CD4-positive, alpha-beta T cell treated with Interleukin-1 beta for 1 hour (primary cell): ENCODE measurements at places on chromosomes 6 and 20.

DNA sequence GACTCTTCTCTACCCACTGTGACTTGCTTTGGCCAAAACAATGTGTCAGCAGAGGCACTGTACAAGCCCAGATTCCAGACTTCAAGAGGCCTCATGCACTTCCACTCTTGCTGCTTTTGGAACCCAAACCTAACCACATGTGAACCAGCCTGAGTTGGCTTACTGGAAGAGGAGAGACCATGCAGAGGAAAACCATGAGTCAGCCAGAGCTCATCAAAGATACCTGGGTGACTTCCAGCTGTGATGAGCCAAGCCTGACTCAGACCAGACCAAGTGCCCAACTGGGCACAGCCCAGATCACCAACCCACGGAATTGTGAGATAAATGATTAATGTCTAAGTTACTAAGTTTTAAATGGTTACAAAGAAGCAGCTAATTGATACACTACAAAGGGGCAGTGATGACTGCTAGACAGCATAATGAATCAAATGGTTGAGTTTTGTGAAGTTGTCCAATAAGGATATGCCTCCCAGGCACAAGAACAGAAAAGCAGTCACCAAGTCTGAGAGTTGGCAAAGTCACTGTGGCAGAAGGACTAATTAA is 16.2 kb upstream of the BEND6 start:
- DNase-seq: no peak

GRCh38 chr6:25014369-25014768 is 78.6 kb upstream of the RIPOR2 start:
- no peak for DNase-seq

- no peak for DNase-seq
Observed at GRCh38 chr6:19632230-19632629, 204.9 kb upstream of the ID4 start.

DNA sequence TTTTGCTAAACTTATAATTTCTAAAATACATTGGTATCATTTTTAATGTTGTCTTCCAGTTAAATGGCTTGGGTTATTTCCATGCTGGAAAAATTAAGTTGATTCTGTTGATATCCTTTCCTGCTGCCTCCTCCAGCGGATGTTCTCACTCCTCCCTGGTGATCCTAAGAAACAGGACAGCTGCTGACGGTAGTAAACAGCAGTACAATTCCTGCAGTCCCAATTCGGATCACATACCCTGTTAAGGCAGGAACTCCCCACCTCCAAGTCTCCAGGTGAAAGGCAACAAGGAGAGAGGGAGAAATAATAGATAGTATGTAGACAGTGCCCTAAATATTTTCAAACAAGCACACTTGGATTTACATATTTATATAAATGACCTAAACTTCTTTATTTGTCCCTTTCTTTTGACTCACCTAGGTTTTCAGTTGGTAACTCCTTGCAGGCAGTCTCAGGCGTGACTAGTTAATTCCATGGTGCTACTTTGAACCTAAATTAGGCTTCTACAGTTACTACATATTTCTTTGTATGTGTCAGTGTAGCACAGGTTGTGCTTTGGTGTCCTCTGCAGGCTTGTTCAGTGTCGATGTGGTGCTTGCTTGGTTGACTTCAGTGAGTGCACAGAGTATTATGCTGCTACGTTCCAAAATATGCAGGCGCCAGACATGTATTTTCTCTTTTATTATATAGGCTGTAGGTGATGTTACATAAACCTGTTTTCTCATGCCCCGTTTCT is 126.0 kb downstream of the ADGRB3 start:
- no peak for DNase-seq

DNA sequence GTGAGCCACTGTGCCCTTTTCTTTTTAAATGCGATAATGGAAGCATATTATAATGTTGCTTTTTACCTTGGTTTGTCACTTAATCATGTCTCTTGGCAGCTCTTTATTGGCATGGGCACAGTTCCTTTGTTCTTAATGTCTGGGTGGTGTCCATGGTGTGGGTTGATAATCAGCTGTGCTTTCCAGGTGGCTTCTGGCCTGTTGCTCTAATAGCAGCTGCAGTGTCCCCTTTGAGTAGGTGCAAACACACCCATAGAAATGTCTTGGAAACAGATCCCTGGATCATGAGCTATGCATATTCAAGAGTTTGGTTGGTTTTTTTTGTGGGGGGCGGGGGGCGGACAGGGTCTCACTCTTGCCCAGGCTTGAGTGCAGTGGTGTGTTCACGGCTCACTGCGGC is 29.9 kb downstream of the EFCAB8 start:
- DNase-seq: no peak
